Activated CD8-positive, alpha-beta memory T cell treated with anti-CD3 and anti-CD28 coated beads for 4 hours (primary cell): ENCODE measurements at places on chromosomes 7 and 10.

- no peak for DNase-seq
Measured at GRCh38 chr10:63247771-63248170, 114.6 kb downstream of the NRBF2 start.

DNA sequence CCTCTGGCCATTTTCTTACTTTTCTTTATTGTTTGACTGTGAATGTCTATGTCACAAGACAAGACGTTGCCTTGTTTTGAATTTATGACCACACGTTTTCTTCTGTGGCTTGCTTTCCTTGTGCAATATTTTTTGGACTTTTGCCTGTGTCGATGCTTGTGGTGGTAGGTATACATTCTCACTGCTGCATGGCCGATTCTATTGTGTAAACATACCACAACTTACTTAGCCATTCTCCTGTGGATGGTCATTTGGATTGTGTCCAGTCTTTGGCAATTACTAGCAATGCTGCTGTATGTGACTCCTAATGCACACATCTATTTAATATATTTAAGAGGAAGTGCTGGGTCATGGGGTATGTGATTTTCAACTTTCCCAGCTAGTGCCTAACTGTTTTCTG lies 18.0 kb upstream of the DLG5 start:
- no peak for DNase-seq

- no peak for DNase-seq
Measured at GRCh38 chr10:90865401-90865800, 6.4 kb upstream of the RPP30 start.

GRCh38 chr7:117281562-117281961 lies 41.3 kb downstream of the WNT2 start:
- no peak for DNase-seq

GRCh38 chr10:71413581-71413980 lies 16.9 kb downstream of the CDH23 start:
- DNase-seq = no peak

- no peak for DNase-seq
Measured at GRCh38 chr10:120666308-120666707, 184.9 kb upstream of the WDR11 start.

GRCh38 chr10:129861776-129862531 lies 102.1 kb downstream of the EBF3 start:
- no peak for DNase-seq

GRCh38 chr10:53022611-53023088 lies 250.1 kb upstream of the MBL2 start:
- no peak for DNase-seq

GRCh38 chr10:3835770-3836169 lies 50.8 kb upstream of the KLF6 start:
- no peak for DNase-seq

- no peak for DNase-seq
Measured at GRCh38 chr10:72146071-72146470, 57.7 kb upstream of the SPOCK2 start.

DNA sequence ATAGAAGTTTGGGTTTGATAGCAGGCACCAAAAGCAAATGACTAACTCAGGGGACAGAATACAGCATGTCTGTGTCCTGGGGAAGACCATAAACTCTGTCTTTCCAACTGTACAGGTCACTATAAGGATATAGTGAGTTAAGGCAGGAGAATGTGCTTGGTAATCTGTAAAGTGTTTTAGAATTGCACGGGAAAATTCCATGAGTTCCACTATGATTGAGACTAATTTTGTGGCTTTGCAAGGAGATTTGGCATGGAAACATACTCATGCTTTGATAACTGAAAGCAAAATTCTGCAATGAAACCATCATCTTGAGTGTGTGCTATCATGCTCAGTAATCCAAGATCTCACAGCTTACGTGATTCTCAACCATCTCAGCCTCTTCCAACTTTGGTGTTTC lies 152.6 kb downstream of the PKD1L1 start:
- DNase-seq = no peak

DNA sequence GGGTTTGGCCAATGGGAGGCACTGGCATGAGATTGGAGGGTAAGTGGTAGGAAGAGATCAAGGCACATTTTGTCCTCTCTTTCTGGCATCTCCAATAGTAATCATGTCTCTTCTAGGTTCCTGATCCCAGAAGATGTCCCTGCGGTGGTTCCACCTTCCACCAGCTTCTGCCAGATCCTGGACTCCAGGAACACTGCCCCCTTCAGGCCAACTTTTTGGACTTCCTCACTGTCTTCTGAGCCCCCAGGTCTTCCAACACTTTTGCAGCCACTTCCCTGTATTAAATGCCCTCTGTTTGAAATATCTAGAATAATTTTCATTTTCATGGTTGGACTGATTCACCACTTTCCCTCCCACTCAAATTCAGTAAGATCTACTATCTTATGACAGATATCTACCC lies 60.9 kb downstream of the BAMBI start:
- DNase-seq = no peak

DNA sequence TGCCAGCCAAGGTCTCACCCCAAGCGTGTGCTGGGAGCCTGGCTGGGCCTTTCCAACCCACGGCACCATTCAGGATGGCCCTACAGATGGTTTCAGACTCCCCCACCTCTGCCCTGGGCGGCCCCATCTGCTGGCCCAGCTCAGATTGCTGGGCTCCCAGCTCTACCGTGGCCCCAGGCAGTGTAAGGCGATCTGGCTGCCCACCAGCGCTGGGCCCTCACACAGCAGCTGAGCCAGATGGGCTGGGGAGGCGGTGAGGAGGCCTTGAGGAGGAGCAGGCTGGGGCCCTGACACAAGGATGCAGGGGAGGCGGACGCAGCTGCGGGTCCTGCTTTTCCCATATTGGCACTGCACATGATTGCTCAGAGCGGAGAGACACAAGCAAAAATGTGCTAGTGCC lies 162.8 kb downstream of the NRF1 start:
- DNase-seq = no peak

DNA sequence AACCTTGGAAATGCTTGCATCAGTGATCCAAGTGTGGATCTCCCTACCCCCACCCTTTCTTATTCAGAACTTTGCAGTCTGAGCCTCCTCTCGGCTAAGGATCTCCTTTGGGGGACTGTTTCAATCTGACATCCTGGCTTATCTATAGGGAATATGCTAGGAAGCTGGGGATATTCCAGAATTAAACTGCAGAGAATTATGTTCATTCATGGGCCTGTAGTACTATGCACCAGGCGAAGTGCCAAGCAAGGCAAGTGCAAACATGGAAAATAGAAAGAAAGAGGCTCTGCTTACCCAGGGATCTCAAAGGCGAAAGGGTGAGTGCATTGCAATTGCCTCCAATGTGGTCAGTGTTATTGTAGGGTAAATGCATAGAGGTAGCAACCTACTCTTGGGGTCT lies 96.5 kb downstream of the CACNB2 start:
- DNase-seq = no peak

DNA sequence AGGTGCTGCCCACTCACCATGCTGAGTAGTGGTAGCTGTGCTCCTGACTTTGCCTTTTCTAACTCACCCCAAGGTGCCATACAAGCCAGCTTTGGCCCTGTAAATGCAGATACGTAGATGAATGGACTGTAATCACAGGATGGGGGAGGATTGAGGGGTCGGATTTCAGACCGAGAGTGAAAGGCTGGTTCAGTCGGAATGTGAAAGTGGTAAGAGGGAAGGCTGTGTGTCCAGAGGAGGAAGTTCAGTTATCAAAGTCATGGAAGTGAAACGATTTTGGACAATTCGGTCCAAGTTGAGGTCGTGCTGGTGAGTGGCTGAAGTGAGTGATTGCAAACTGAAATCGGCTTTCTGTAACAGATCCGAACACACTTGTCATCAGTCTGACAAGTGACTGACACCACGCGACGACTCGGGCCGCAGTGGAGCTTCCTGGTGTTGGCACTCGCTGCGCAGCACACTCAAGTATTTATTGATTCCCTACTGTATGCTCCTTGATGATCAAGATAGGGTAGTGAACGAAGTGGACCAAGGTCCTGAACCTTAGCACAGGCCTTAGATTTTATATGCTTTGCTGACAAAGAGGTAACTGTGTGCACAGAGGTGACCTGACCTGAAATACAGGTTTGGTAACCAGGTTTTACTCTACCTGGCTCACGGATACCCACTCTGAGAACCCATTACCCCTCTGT lies 10.5 kb downstream of the ZNF282 start:
- DNase-seq = no peak
